ENCODE measurements at places on chromosomes 4 and X. TPM values are rescaled to one million over a fixed set of nuclear protein-coding genes. Genes with fewer than 3 reads are reported as not detected.

Gene ABLIM2
- 3.8 TPM for total RNA-seq

Gene XK
- total RNA-seq = 0.12 TPM

Gene SH2D1A
- total RNA-seq = 1.9 TPM

Gene DCK
- total RNA-seq = 21.0 TPM

Gene TLR7
- total RNA-seq = not detected

Gene TBC1D8B
- 1.1 TPM for total RNA-seq

Gene PF4V1
- total RNA-seq = not detected

- peaks cover 15% of the 10 kb centered on the region for H3K4me1 ChIP-seq
- no peak overlapping the region for H3K4me3 ChIP-seq
- no peak for DNase-seq
Measured at GRCh38 chr4:7947927-7948326, 8.3 kb upstream of the AFAP1 start.

DNA sequence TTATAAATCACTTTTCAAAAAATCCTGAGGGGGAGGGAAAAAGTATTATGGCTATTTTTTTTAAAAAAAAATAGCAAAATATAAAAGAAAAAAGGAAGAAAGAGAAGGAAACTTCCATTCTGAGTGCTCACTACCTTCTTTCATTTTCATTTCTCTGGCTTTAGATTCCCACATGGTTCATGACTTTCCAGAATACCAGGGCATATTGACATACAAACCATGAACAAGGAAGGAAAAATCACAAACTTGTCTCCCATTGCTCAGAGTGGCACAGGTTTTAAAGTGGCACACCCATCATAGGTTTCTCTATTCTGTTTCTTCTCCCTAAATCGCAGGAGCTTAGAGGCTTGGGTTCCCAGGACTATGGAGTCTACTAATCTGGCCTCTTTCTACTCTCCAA is 136.3 kb upstream of the CXXC4 start:
- no peaks in the 10 kb centered on the region for H3K36me3 ChIP-seq
- no peaks in the 10 kb centered on the region for H3K4me1 ChIP-seq
- H3K27ac ChIP-seq = no peak overlapping the region
- no peaks in the 10 kb centered on the region for H3K27me3 ChIP-seq

- no peak overlapping the region for H3K4me3 ChIP-seq
- no peaks in the 10 kb centered on the region for H3K27me3 ChIP-seq
- DNase-seq = no peak
- H3K27ac ChIP-seq = no peak overlapping the region
- H3K36me3 ChIP-seq = peaks cover 14% of the 10 kb centered on the region
- H3K4me1 ChIP-seq = no peaks in the 10 kb centered on the region
Measured at GRCh38 chr4:23083391-23083790, 390.7 kb downstream of the GBA3 start.

GRCh38 chrX:10198254-10198653 is 41.5 kb downstream of the CLCN4 start:
- peaks cover 9% of the 10 kb centered on the region for H3K4me1 ChIP-seq
- H3K27me3 ChIP-seq = no peaks in the 10 kb centered on the region
- H3K36me3 ChIP-seq = peaks cover 13% of the 10 kb centered on the region

GRCh38 chr4:133130171-133130570 is 18.9 kb upstream of the PCDH10 start:
- H3K36me3 ChIP-seq = no peaks in the 10 kb centered on the region
- no peak overlapping the region for H3K4me3 ChIP-seq
- H3K27me3 ChIP-seq = no peaks in the 10 kb centered on the region
- peaks cover 6% of the 10 kb centered on the region for H3K4me1 ChIP-seq
- no peak overlapping the region for H3K27ac ChIP-seq
- no peak for DNase-seq

DNA sequence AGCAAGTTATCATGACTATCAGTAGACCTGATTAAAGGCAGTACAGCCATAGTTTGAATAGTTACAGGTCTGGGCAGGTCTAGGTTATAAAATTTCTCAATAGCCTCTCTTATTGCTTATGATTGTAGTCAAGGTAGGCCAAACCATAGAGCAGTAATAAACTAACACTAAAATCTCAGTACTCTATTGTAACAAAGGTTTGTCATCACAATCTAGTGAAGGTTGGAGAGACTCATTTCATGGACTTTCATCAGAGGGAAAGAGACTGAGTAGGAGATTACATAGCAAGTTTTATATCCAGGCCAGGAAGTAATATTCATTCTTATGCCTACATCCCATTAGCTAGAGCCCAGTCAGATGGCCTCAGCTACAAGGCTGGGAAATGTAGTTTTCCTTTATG is 141.0 kb downstream of the ASB9 start:
- no peak overlapping the region for H3K27ac ChIP-seq
- H3K27me3 ChIP-seq = no peaks in the 10 kb centered on the region
- H3K4me3 ChIP-seq = no peak overlapping the region
- no peaks in the 10 kb centered on the region for H3K4me1 ChIP-seq
- H3K36me3 ChIP-seq = no peaks in the 10 kb centered on the region
- no peak for DNase-seq

DNA sequence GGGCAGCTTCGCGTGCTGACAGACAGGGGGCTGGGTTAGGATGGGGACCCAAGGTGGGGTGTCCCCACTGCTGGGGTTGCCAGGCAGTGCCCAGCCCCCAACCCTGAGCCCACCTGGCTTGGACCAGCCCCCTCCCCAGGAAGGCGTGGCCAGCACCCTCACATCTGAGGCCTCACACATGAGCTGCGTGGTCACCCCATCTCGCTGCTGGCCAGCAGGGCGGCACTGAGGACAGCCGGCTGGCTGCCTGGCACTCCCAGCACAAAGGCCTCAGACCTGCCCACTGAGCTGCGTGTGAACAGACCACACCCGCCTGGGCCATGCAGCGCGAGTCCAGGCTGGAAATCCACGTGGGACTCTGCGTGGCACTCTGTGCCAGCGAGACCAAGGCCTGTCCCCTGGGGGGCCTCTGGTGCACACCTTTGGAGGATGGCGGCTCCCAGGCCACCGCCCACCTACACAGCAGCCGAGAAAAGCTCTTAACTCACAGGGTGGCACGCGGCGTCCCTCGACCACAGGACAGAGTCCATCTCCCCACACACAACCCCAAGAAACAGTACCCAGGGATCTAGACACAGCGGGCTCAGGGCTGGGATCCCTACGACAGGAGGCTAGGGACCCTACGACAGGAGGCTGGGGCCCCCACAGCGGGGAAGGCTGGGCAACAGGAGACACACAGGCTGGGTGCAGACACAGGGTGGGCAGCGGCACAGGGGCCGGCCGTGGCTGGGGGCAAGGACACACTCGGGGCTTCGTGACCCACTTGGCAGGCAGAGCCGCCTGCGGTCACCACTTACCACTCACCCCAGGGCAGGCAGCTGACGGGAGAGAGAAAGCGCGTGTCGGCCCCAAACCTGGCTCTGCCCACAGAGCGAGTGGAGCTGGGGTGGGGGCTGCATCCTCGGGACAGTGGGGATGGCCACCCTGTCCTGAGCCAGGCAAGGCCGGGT is 9.8 kb downstream of the DGKQ start:
- DNase-seq = no peak
- H3K27ac ChIP-seq = no peak overlapping the region
- no peak overlapping the region for H3K4me3 ChIP-seq
- no peaks in the 10 kb centered on the region for H3K4me1 ChIP-seq

- no peak for DNase-seq
- H3K4me3 ChIP-seq = no peak overlapping the region
- H3K36me3 ChIP-seq = no peaks in the 10 kb centered on the region
- no peaks in the 10 kb centered on the region for H3K27me3 ChIP-seq
Measured at GRCh38 chr4:179755322-179755721, 2313.1 kb upstream of the AGA start.

DNA sequence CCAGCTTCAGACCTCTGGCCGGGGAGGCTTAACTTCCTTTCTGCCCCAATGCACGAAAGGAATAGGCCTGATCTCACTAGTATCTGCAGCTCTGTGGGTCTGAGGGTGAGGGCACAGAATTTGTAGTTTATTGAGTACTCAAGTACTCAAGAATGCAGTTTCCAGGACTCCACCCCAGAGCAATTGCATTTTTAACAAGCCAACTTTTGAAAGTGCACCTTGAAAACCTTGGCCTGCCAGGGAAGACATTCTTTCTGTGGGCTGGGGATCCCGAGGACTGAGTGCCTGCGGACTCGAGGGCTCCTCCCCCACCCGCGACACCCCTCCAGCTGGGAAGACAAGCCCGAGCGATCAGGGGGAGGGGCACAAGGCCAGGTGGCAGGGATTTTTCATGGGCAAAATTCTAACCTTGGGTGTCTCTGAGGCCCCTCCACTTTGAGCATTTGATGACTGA is 22.4 kb downstream of the RS1 start:
- no peak overlapping the region for H3K4me3 ChIP-seq
- no peak overlapping the region for H3K27ac ChIP-seq
- no peak for DNase-seq
- H3K4me1 ChIP-seq = peaks cover 11% of the 10 kb centered on the region
- H3K27me3 ChIP-seq = no peaks in the 10 kb centered on the region
- peaks cover 3% of the 10 kb centered on the region for H3K36me3 ChIP-seq

Data from neural crest cell (in vitro differentiated cells).